SJSA1 (cell line): ENCODE measurements at places on chromosomes 11 and 22. TPM values are rescaled to one million over a fixed set of nuclear protein-coding genes. Genes with fewer than 3 reads are reported as not detected.

The KDM4D gene
- total RNA-seq, result 0.41 and 1.5 TPM in 2 replicates

The FBLN1 gene
- total RNA-seq, result 25.9 and 38.8 TPM in 2 replicates

- no peak for DNase-seq
- H3K27me3 ChIP-seq, result no peaks in the 10 kb centered on the region
- H3K27ac ChIP-seq, result no peak overlapping the region
- H3K4me3 ChIP-seq, result no peak overlapping the region
Measured at GRCh38 chr11:46285594-46286033, 8.2 kb downstream of the CREB3L1 start.

The PTGDR2 gene
- total RNA-seq, result 1.1 TPM in 1 of 2 replicates, not detected in the other

The ATXN10 gene
- 192 and 302 TPM in 2 replicates for total RNA-seq

The GAL3ST1 gene
- total RNA-seq, result not detected in 2 replicates

DNA sequence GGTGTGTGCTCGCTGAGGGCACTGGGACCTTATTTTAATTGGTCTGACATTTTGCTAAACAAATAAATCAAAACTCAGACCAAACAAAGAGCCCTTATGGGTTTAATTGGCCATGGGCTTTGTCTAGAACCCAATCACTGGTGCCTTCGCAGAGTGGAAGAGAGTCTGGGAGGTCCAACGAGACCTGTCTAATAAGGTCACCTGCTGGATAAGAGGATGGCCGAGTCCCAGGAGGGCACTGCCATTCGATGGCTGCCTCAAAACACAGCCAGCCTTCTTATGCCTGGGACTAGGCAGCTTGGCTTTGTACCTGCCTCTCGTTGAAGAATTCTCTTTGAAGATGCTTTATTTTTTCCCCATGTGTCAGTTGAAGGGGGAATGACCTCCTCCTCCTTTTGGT lies 171.1 kb downstream of the CEP164 start:
- H3K27ac ChIP-seq, result no peak overlapping the region
- H3K4me1 ChIP-seq, result no peaks in the 10 kb centered on the region
- no peaks in the 10 kb centered on the region for H3K36me3 ChIP-seq
- H3K4me3 ChIP-seq, result no peak overlapping the region
- no peaks in the 10 kb centered on the region for H3K27me3 ChIP-seq

GRCh38 chr11:116234989-116235568 lies 537.7 kb downstream of the BUD13 start:
- H3K27me3 ChIP-seq, result no peaks in the 10 kb centered on the region
- H3K4me1 ChIP-seq, result no peaks in the 10 kb centered on the region
- no peak overlapping the region for H3K27ac ChIP-seq
- no peaks in the 10 kb centered on the region for H3K36me3 ChIP-seq
- DNase-seq, result no peak

The GLB1L2 gene
- not detected in 2 replicates for total RNA-seq

The STIM1 gene
- 87.2 and 99.9 TPM in 2 replicates for total RNA-seq

The MAPK8IP1 gene
- 2.6 and 4.3 TPM in 2 replicates for total RNA-seq

The LRRN4CL gene
- 0.55 and 0.85 TPM in 2 replicates for total RNA-seq
